Caudate nucleus (tissue), 63 donors: ENCODE measurements at places on chromosomes 5 and 9.

GRCh38 chr9:97673922-97674321 lies 23.2 kb downstream of the XPA start:
- DNase-seq, result no peak

DNA sequence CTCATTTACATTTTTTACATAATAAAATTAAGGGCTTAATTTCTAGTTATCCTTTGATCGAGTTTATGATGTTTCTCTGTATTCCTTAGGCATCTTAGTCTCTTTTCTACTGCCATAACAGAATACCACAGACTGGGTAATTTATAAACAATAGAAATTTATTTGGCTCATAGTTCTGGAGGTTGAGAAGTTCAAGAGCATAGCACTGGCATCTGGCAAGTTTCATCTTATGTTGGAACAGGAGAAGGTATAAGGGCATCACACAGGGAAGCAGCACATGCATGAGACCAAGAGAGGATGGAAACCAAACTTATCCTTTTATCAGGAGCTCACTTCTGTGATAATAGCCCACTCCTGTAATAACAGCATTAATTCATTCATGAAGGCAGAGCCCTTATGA lies 284.9 kb upstream of the COX7C start:
- DNase-seq, result no peak

DNA sequence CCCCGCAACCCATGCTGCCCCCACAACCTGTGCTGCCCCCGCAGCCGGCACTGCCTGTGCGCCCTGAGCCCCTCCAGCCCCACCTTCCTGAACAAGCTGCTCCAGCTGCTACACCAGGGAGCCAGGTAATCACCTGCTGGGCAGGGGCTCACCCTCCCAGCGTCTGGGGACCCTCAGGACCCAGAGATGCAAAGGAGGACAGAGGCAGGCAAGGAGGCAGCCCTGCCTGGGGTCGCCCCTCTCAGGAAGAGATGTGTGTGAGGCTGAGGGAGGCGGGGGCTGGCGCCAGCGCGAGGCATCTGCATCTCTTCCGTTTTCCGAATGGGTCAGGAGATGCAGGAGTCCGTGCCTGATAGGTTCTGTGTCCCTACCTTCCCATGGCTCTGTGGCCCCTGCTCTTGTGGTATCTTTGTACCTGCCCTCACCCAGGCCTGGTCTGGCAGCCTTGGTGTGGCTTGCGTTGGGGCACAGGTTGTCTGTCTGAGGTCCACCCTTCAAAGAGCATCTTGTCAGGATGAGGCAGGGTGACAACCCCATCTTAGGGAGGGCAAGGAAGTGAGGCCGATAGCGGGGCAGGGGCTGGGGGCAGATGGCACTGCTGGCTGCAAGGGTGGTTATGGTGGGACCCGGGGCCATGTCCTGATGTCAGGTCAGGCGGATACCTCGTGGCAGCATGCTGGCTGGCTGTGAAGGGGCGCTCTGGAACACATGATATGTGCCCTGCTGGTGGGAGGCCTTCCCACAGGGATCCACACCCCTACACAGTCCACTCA lies 75.7 kb downstream of the WNK2 start:
- no peak for DNase-seq

GRCh38 chr5:177445052-177445916 lies 1.3 kb upstream of the PRR7 start:
- no peak for DNase-seq

GRCh38 chr5:119105971-119106370 lies 35.1 kb downstream of the DMXL1 start:
- DNase-seq, result no peak

GRCh38 chr5:125559296-125559695 lies 812.9 kb upstream of the ZNF608 start:
- DNase-seq, result no peak

DNA sequence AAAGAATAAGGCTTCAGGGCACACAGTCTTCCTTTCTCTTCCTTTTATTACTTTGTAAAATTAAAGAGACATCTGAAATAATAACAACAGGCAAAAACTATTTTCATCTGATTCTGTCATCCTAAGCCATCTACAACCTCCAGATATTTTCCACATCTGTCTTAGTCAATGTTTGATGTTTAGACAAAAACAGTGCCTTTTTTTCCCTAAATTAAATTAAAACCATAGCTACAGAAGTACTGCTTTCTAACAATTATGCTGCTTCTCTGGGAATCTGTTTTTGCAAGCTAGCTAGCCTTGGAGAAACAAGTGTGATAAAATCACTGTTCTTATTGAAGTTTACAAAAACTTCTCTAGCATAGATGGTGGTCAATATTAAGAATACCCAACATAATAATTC lies 95.4 kb downstream of the KIAA0825 start:
- DNase-seq, result no peak

GRCh38 chr5:105207066-105207465 lies 1644.5 kb upstream of the NUDT12 start:
- no peak for DNase-seq

DNA sequence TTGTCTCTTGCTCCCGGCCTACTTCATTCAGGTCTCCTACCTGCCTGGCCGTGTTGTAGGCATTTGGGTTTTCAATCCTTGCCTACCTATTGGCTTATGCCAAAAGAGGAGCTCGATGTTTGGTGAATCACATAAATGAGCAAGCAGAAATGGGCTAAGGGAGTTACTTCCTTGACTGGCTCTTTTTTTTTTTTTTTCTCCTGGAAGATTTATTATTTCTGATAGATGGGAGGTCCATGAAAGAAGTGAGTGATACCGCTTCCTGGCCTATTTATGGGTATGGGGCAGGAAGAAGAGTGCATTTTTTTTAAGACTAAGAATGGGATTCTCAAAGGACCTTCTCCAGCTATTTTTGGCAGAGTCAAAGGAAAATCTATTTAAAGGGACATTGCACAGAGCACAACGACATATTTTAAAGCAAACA lies 294.1 kb downstream of the ARHGAP26 start:
- no peak for DNase-seq

GRCh38 chr5:66179297-66180051 lies 35.4 kb downstream of the SREK1 start:
- DNase-seq, result no peak

DNA sequence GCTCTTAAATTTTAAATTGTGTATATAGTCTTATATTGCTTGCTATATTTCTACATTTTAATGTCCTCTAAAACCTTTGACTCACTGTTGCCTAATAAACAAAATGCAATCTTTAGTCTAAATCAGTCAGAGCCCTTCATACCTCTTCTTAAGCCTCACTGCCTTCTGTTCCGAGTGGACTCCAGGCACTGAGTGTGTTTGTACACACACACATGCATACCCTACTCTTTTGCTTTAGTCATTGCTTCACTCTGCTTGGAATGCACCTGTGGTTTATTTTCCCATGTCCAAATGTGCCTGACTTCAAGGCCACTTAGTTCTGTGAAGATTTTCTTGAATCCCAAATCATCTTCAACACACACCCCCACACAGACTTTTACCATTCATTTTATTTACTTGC lies 60.9 kb downstream of the SLC12A2 start:
- DNase-seq, result no peak

GRCh38 chr5:137328463-137328862 lies 170.7 kb downstream of the SPOCK1 start:
- DNase-seq, result no peak

GRCh38 chr5:1497795-1498622 lies 25.8 kb downstream of the LPCAT1 start:
- no peak for DNase-seq

- no peak for DNase-seq
Observed at GRCh38 chr9:14190240-14190639, 123.7 kb downstream of the NFIB start.

DNA sequence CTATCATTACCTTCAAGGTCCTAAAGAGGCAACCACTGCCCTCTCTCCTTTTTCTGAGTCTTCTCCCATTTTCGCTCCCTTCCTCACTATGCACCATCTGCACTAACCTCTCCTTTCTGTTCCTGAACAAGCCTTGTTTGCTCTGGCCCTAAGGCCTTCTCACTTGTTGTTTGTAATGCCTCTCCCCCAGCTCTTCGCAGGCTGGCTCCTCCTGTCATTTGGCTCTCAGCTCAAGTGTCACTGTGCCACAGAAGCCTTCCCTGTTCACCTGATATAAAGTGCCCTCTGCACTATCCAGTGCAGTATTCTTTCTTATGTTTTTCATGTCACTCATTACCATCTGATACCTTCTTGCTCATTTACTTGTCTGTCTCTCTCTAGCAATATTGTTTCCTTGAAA lies 303.7 kb downstream of the KCNN2 start:
- no peak for DNase-seq

- DNase-seq, result no peak
Observed at GRCh38 chr5:123090661-123091297, 1.7 kb downstream of the PRDM6 start.

DNA sequence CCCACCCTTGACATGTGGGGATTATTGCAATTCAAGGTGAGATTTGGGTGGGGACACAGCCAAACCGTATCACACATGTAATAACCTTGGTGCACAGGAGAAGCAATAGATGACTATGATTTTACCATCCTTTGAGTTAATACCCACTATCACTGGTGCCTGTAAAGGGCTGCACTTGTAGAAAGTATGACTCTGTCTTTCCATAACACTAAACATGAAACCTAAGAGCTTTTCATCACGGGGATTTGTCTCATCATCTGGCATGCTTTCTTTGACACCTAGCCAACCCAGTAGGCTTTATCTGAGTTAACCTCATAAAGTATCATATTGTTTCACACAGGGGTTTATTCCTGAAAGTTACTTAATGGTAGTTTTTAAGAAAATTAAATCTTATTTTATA lies 188.9 kb upstream of the TNC start:
- DNase-seq, result no peak

GRCh38 chr9:14693251-14693861 lies at the start of gene ZDHHC21:
ZDHHC21 (minus strand) TSS chr9:14693432; CDS start chr9:14674340, 19,092 bp downstream.
- DNase-seq, result peak; percentile 55

DNA sequence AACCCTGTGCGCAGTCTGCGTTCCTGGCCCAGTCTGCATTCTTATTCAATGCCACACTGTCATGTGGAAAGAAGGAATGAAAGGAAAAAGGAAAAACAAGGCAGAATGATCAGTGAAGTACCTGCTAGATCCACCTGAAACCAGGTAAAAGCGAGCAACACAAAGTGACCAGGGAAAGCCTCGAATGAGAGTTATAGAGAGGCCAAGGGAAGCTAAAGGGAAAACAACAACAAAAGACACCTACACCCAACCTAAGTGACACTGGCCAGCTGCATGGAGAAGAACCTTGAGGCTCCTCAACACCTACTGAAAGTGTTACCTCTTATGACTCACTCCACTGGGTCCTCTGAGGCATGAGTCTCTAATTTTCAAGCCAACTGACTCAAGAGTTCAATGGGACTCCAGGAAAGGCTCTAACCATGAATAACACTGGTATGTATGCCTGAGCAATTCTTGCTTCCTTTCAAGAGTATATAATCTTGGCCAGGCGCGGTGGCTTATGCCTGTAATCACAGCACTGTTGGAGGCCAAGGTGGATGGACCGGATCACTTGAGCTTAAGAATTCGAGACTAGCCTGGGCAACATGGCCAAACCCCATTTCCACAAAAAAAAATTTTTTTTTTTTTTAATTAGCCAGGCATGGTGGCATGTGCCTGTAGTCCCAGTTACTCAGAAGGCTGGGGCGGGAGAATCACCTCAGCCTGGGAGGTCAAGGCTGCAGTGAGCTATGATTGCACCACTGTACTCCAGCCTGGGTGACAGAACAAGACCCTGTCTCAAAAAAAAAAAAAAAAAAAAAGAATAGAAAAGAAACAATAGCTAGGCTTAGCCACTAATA lies 29.0 kb downstream of the MTMR12 start:
- DNase-seq, result no peak

- no peak for DNase-seq
Observed at GRCh38 chr5:158482125-158482524, 617.6 kb downstream of the EBF1 start.

DNA sequence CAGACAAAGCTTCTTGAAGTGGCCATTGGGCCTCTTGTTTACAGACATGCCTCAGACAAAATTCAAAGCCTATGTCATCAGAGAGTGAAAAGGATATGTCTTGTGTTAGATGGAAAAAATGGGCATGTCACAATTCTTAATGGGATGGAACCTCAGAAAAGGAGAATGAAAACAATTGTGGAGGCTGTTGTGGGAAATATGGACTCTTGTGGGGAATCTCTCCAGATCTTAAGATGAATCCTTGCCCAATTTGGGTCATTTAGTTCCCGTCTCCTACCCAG lies 19.5 kb downstream of the SLC22A5 start:
- DNase-seq, result no peak

DNA sequence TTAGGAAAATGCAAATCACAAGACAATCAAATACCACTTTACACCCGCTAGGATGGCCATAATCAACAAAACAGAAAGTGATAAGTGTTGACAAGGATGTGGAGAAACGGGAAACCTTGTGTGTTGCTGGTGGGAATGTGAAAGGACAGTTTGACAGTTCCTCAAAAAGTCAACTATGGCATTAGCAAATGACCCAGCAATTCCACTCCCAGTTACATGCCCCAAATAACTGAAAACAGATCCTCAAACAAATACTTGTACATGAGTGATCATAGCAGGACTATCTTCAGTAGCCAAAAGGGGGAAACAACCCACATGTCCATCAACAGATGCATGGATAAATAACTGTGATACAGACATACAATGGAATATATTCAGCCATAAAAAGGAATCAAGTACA lies 21.2 kb downstream of the RASGEF1C start:
- no peak for DNase-seq
